Caco-2 (cell line): ENCODE measurements at places on chromosomes 13 and 19.

DNA sequence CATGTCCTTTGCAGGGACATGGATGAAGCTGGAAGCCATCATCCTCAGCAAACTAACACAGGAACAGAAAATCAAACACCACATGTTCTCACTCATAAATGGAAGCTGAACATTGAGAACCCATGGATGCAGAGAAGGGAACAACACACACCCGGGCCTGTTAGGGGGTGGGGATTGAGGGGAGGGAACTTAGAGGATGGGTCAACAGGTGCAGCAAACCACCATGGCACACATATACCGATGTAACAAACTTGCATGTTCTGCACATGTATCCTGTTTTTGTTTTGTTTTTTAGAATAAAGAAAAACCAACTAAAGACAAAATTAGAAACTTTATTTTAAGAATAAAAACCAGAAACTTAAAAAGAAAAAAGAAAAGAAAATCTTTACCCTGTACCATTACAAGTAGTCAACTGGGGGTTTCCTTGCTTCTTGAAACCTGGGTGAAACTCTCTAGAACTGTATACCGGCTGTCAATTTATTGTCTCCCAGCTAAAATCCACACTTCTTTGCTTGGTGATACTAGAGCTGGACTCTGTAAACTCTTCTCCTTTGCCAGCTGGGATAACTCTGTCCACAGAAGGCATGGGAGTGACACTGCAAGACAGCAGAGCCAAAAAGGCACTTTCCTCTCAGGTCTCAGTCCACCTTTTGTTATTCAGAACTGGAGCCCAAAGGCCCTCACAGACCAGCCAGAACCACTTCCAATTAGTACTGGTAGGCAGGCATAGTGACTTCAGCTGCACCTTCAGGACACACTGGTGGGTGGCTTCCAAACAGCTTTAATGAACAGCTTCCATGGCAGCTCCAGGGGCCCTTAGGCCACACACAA lies 9.0 kb downstream of the MICU2 start:
- no peaks in the 10 kb centered on the region for H3K27me3 ChIP-seq
- H3K36me3 ChIP-seq = peaks cover 2% of the 10 kb centered on the region; the same call in 1 of the 2 replicates
- no peak overlapping the region for H3K4me3 ChIP-seq
- no peak for DNase-seq
- no peaks in the 10 kb centered on the region for H3K4me1 ChIP-seq

DNA sequence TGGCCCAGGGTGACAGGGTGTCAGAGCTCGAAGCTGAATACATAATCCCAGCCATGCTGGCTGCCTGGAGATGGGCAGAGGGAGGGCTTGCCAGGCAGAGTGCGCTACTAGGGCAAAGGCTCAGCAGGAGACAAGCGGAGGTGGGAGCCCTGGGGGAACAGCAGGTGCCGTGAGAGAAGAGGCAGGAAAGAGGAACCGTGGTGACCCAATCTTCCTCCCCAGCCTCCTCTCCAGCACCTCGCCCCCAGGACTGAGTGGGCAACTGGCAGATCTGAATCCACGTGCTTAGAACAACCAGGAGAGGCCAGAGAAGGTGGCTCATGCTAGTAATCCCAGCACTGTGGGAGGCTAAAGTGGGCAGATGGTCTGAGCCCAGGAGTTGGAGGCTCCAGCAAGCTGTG lies 11.0 kb upstream of the CCL25 start:
- H3K36me3 ChIP-seq = no peaks in the 10 kb centered on the region
- H3K27me3 ChIP-seq = no peaks in the 10 kb centered on the region
- H3K4me3 ChIP-seq = no peak overlapping the region
- DNase-seq = no peak
- H3K27ac ChIP-seq = no peak overlapping the region

DNA sequence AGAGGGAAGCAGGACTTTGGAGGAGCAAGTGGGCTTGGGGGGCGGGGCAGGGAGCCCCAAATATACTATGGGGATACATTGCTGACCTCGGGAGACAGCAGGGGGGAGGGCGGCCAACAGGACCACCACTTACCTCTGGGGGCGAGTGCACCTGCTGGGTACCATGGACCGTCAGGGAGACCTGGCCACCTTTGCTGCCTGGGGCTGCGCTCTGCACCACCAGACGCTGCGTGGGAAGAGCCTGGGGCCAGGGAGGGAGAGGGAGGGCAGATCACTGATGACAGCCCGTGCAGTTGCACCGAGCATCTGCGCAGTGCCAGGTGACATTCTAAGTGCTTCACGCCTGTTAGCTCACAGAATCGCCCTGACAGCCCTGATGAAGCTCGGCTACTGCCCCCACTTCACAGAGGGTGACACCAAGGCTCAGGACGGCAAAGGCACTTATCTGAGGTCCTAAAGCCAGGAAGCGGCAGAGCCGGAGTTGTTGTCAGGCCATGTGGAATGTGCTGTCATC lies 24.1 kb downstream of the RFX1 start:
- H3K27ac ChIP-seq = no peak overlapping the region
- no peak for DNase-seq
- H3K27me3 ChIP-seq = no peaks in the 10 kb centered on the region
- no peak overlapping the region for H3K4me3 ChIP-seq
- no peaks in the 10 kb centered on the region; the same call in 1 of the 2 replicates for H3K36me3 ChIP-seq
- H3K4me1 ChIP-seq = peaks cover 11% of the 10 kb centered on the region

- DNase-seq = no peak
- H3K27me3 ChIP-seq = no peaks in the 10 kb centered on the region
- H3K36me3 ChIP-seq = no peaks in the 10 kb centered on the region; the same call in 1 of the 2 replicates
Measured at GRCh38 chr19:11495885-11496284, 9.8 kb downstream of the ZNF653 start.

GRCh38 chr13:98500963-98501421 lies 75.9 kb downstream of the STK24 start:
- H3K4me1 ChIP-seq = peaks cover 13% of the 10 kb centered on the region; the same call in 1 of the 2 replicates
- H3K27me3 ChIP-seq = no peaks in the 10 kb centered on the region
- peaks cover 2% of the 10 kb centered on the region; the same call in 1 of the 2 replicates for H3K36me3 ChIP-seq
- no peak overlapping the region for H3K4me3 ChIP-seq
- no peak overlapping the region for H3K27ac ChIP-seq

- no peak overlapping the region for H3K4me3 ChIP-seq
- H3K27me3 ChIP-seq = no peaks in the 10 kb centered on the region
- DNase-seq = no peak
- H3K36me3 ChIP-seq = no peaks in the 10 kb centered on the region
- H3K27ac ChIP-seq = no peak overlapping the region
Measured at GRCh38 chr13:80177327-80177726, 163.6 kb downstream of the SPRY2 start.

GRCh38 chr13:98514288-98514687 lies 62.6 kb downstream of the STK24 start:
- peaks cover 13% of the 10 kb centered on the region for H3K4me1 ChIP-seq
- no peaks in the 10 kb centered on the region; the same call in 1 of the 2 replicates for H3K36me3 ChIP-seq
- no peak for DNase-seq
- no peaks in the 10 kb centered on the region for H3K27me3 ChIP-seq
- H3K27ac ChIP-seq = no peak overlapping the region
- H3K4me3 ChIP-seq = no peak overlapping the region

DNA sequence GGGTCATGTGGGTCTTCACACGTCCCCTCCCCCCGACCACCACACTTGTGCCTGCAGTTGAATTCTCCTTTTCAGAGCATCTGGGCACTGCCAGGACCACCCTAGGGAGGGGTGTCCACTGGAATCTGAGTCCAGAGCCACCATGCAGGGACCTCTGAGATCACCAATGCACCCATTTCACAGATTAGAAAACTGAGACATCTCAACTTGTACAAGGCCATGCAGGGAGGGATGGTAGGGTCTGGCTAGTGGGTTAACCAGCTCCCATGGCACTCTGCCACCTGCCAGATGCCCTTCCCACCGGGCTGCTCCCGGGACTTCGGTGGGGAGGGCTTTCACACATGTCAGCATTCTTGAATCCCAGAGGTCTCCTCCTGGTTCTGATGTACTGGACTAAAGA lies 44.3 kb upstream of the C19orf12 start:
- no peak for DNase-seq
- H3K4me3 ChIP-seq = no peak overlapping the region
- no peaks in the 10 kb centered on the region for H3K36me3 ChIP-seq

GRCh38 chr19:46239193-46240024 lies 9.9 kb downstream of the IGFL1 start:
- no peaks in the 10 kb centered on the region for H3K27me3 ChIP-seq
- H3K27ac ChIP-seq = no peak overlapping the region
- no peak overlapping the region for H3K4me3 ChIP-seq
- no peak for DNase-seq
- no peaks in the 10 kb centered on the region for H3K36me3 ChIP-seq

- H3K36me3 ChIP-seq = no peaks in the 10 kb centered on the region
- H3K4me3 ChIP-seq = no peak overlapping the region
- no peak overlapping the region for H3K27ac ChIP-seq
Measured at GRCh38 chr19:11856596-11857250, 8.2 kb downstream of the ZNF439 start.

DNA sequence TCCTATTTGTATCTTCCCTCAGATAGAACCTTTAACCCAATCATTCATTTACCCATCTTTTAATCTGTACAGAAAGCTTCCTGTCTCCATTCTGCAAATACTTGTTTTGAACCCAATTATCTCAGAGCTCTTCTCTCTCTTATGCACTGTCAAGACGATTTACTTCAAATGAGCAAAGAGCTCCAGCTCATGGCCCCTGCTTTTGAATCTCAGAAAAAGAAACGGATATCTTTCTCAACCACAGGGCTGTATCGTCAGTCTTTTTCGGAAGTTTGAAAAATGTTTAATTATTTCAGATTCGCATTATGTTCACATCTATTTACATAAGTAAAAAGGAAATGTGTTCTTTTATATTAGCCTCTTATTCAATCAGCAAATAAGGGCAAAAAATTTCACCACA lies 322.7 kb upstream of the NBEA start:
- no peaks in the 10 kb centered on the region for H3K27me3 ChIP-seq
- H3K4me1 ChIP-seq = peaks cover 24% of the 10 kb centered on the region
- no peak for DNase-seq
- H3K4me3 ChIP-seq = no peak overlapping the region

DNA sequence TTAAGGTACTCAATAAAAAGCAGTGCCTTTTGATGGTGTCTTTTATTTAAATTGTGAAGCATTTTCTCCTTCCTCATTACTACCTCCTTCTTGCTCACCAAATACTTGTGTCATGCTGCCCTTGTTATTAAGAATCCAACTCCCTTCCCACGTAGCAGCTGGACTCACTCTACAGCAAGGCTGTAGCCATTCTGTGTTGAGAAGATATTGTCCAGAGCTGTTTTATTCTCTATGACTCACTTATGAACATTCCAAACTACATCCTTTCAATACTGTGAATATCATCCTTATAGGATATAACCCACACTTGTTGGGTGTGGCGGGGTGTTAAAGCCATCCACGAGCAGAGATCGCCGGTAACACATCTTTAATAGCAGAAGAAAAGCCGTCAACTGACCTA lies 1671.5 kb upstream of the SLC10A2 start:
- H3K27me3 ChIP-seq = no peaks in the 10 kb centered on the region
- no peak for DNase-seq
- no peak overlapping the region for H3K4me3 ChIP-seq
- H3K36me3 ChIP-seq = no peaks in the 10 kb centered on the region
- H3K27ac ChIP-seq = no peak overlapping the region

GRCh38 chr13:45915686-45916439 lies 64.3 kb upstream of the SIAH3 start:
- no peaks in the 10 kb centered on the region for H3K4me1 ChIP-seq
- no peak for DNase-seq
- H3K27ac ChIP-seq = no peak overlapping the region
- no peaks in the 10 kb centered on the region for H3K36me3 ChIP-seq

- H3K4me1 ChIP-seq = peaks cover 35% of the 10 kb centered on the region
- H3K27ac ChIP-seq = no peak overlapping the region
- H3K27me3 ChIP-seq = no peaks in the 10 kb centered on the region
Measured at GRCh38 chr19:29842471-29843179, 30.8 kb downstream of the CCNE1 start.

GRCh38 chr13:78601874-78602560 lies 1.3 kb downstream of the POU4F1 start:
- DNase-seq = no peak
- H3K27me3 ChIP-seq = no peaks in the 10 kb centered on the region
- peaks cover 7% of the 10 kb centered on the region; the same call in 1 of the 2 replicates for H3K4me1 ChIP-seq
- peak overlapping the region; percentile 35 for H3K27ac ChIP-seq

- H3K4me3 ChIP-seq = no peak overlapping the region
- H3K36me3 ChIP-seq = no peaks in the 10 kb centered on the region
- H3K27ac ChIP-seq = no peak overlapping the region
- H3K4me1 ChIP-seq = no peaks in the 10 kb centered on the region
Measured at GRCh38 chr19:42653841-42654240, 59.1 kb upstream of the CEACAM8 start.

GRCh38 chr19:17259118-17259780 lies 5.3 kb downstream of the USHBP1 start:
- H3K27me3 ChIP-seq = no peaks in the 10 kb centered on the region
- DNase-seq = no peak
- no peak overlapping the region for H3K27ac ChIP-seq
- no peak overlapping the region for H3K4me3 ChIP-seq
- no peaks in the 10 kb centered on the region for H3K36me3 ChIP-seq

DNA sequence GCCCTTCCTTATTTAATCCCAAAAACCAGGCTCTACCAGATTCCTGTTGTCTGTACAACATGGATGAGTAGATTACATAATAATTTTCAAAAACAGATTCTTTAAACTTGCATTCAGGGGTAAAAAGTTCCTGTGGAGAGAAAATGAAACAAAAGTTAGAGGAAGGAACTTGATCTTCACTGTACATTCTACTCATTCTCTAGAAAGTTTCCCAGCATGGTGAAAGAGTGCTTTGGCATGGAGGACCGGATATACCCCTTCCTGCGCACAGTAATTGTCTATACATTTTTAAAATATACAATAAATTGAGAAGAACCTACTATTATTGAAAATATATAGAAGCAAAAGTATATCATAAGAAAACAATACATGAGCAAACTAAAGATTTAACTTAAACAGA lies 274.2 kb downstream of the ITGBL1 start:
- no peak overlapping the region for H3K27ac ChIP-seq
- H3K36me3 ChIP-seq = no peaks in the 10 kb centered on the region
- no peak overlapping the region for H3K4me3 ChIP-seq
- H3K27me3 ChIP-seq = no peaks in the 10 kb centered on the region
- no peaks in the 10 kb centered on the region for H3K4me1 ChIP-seq

- H3K36me3 ChIP-seq = no peaks in the 10 kb centered on the region
- peak; percentile 76 for DNase-seq
- peaks cover 6% of the 10 kb centered on the region for H3K4me1 ChIP-seq
- H3K4me3 ChIP-seq = no peak overlapping the region
- peaks cover 7% of the 10 kb centered on the region for H3K27me3 ChIP-seq
- H3K27ac ChIP-seq = no peak overlapping the region
Measured at GRCh38 chr19:41997121-41997850, 3.3 kb upstream of the ATP1A3 start.

- H3K4me3 ChIP-seq = no peak overlapping the region
- H3K4me1 ChIP-seq = no peaks in the 10 kb centered on the region
- no peak for DNase-seq
Measured at GRCh38 chr13:27104606-27105005, 67.0 kb downstream of the USP12 start.

DNA sequence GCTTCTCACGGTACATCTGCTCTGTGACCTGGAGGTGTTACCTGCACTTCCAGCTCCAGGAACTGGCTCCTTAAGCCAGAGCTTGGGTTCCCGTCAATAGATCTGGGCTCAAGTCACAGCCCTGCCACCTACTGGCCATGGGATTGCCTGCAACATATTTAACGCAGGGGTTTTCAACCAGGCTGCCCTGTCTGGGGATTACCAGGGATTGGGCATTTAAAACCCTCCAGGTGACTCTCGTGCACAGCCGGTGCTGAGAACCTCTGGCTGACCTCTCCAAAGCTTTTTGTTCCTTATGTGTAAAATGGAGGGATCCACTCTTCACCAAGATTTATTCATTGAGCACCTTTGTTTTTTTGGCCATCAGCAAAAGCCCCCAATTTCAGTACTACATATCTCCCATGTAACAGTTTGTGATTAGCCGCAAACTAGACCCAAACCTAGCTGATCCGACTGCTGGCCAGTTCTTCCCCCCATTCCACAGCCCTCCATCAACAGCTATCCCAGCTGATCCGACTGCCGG lies 76.6 kb upstream of the STK24 start:
- no peak overlapping the region for H3K4me3 ChIP-seq
- H3K4me1 ChIP-seq = peaks cover 60% of the 10 kb centered on the region
- no peaks in the 10 kb centered on the region for H3K36me3 ChIP-seq
- H3K27me3 ChIP-seq = no peaks in the 10 kb centered on the region
